ENCODE measurements at places on chromosomes 7 and 10.
A peak's percentile ranks its signal among the peaks of the same experiment; 100 is the strongest.

DNA sequence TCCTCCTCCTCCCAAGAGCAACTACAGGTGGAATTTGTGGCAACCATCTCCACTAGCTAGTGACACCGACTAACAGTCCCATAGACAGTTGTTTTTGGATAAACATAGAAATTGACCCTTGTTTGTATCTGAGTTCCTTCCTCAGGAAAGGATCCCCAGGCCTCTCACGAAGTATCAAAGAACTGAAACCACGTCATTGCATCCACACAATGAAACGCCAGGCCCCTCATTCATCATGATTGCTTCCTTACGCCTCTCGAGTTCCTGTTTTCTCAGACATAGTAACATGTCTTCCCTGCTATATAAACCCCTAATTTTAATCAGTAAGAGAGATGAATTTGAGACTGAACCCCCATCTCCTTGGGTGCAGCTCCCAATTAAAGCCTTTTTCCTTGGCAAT, 18.1 kb downstream of the SLC35G1 start:
- no peak for DNase-seq

- DNase-seq: no peak
Measured at GRCh38 chr7:119943942-119944600, 328.9 kb upstream of the KCND2 start.

- DNase-seq: no peak
Measured at GRCh38 chr7:70356085-70356786, 758.0 kb downstream of the AUTS2 start.

DNA sequence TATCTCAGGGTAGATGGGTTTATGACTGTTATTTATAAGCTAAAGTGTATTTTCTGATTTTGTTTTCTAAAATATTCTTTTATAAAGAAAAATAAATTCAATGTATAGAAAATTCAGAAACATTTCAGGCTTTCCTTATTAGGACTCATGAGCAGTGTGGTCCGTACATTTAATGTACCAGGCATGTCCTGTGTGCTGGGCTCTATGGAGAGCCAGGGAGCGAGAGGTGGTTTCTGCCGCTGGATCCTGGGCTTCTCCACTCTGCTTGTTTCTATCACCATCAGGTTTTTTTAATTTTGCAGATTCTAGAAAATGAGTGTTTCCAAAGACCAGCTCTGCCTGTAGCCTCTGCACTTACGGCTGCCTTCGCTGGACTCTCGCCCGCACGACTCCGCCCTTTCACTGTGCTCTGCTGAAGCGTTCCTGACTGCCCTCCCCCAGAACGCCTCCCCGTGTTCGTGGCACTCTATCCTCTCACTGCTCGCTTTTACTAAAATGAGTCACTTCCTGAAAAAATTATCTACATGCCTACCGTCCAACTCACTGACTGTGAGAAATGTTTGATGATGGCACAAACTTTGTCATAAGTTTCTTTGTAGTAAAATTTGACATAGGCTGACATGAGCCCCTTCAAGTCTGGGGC, 188.5 kb downstream of the ZMYND11 start:
- no peak for DNase-seq

GRCh38 chr10:132393695-132394181, 3.3 kb upstream of the PWWP2B start:
- DNase-seq: no peak

DNA sequence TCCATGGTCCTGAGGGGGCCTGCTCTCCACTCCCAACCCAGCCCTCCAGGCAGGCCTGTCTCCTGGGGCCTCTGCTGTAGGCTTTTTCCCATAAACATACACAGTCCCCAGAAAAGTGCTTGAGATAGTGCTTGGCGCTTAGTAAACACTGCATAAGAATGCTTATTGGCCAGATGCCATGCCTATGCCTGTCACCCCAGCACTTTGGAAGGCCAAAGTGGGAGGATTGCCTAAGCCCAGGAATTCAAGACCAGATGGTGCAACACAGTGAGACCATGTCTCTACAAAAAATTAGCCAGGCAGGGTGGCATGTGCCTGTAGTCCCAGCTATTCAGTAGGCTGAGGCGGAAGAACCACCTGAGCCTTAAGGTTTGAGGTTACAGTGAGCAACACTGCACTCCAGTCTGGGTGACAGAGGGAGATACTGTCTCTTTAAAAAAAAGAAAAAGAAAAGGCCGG, 24.6 kb upstream of the ASL start:
- no peak for DNase-seq

- DNase-seq: no peak
Measured at GRCh38 chr10:86757113-86757972, 924 bp downstream of the BMPR1A start.

DNA sequence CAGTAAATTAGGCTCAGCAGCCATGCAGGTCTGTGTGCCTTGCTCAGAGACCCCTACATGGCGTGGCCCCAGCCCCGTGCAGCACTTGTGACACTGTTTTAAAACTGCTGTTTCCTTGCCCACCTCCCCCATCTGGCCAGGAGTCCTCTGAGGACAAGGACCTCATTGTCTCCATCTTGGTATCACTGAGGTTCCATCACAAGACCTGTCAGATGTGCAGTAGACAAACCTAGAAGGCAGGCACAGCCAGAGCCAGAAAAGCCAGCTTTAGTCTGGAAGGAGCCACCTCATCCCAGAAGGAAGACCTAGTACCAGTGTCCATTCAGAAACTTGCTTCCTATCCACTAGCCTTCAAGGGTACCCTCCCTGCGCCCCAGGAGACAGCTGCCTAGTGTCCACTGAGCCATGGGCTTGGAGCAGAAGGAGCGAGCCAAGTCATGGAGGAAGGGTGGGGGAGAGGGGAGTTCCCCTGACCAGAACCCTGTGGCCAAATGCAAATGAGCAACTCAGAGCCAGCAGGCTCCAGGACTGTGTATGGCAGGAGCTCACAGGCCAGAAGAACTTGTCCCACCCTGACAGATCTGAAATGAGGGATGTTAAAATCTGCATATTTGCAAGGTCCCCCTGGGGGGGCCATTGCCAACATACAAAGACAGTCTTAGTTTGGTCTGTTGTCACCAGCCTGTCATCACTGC, 176.1 kb downstream of the SH3PXD2A start:
- no peak for DNase-seq

GRCh38 chr7:139618482-139619366, 95.2 kb downstream of the CLEC2L start:
- DNase-seq: peak; percentile 21

- DNase-seq: no peak
Measured at GRCh38 chr7:45255187-45255586, 97.6 kb downstream of the RAMP3 start.

GRCh38 chr10:60209874-60210570, 179.7 kb downstream of the ANK3 start:
- DNase-seq: no peak

- no peak for DNase-seq
Measured at GRCh38 chr10:36007369-36007768, 365.3 kb upstream of the FZD8 start.

GRCh38 chr10:61632057-61632670, 30.6 kb upstream of the CABCOCO1 start:
- DNase-seq: no peak

- DNase-seq: no peak
Measured at GRCh38 chr10:80415734-80416478, 7.6 kb downstream of the PRXL2A start.

DNA sequence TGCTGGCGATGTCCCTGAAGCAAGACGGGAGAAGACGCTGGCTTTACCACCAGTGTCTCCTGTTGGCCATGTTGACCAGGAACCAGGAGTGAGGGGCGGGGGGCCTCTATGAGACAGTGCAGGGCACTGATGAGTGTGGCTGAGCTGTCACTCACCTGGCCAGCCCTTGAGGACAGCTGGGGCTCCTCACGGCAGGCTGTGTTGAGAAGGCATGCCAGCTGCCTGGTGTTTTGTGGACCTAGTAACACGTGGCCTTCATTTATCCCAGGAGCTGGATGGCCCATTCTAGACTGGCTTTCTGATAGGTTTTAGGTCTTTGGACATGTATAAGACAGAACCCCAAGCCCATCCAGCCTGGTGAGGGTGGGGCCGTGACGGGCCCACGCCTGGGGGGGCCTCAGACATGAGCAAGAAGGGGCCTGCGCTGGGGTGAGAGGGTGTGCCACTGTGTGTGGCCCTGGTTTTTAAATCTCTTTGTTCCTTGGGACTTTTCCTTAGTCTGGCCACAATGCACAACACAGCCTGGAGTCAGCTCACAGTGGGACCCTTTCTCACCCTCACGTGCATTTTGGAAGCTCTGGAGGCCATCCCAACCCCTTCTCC, 10.5 kb downstream of the RHBDD2 start:
- no peak for DNase-seq

GRCh38 chr10:73448384-73448783, 15.0 kb upstream of the MSS51 start:
- DNase-seq: no peak

- DNase-seq: no peak
Measured at GRCh38 chr10:102665904-102666509, 21.7 kb downstream of the TRIM8 start.

- no peak for DNase-seq
Measured at GRCh38 chr10:98745645-98746044, 298.9 kb upstream of the HPS1 start.

- no peak for DNase-seq
Measured at GRCh38 chr10:13346283-13347042, 1.6 kb downstream of the SEPHS1 start.

DNA sequence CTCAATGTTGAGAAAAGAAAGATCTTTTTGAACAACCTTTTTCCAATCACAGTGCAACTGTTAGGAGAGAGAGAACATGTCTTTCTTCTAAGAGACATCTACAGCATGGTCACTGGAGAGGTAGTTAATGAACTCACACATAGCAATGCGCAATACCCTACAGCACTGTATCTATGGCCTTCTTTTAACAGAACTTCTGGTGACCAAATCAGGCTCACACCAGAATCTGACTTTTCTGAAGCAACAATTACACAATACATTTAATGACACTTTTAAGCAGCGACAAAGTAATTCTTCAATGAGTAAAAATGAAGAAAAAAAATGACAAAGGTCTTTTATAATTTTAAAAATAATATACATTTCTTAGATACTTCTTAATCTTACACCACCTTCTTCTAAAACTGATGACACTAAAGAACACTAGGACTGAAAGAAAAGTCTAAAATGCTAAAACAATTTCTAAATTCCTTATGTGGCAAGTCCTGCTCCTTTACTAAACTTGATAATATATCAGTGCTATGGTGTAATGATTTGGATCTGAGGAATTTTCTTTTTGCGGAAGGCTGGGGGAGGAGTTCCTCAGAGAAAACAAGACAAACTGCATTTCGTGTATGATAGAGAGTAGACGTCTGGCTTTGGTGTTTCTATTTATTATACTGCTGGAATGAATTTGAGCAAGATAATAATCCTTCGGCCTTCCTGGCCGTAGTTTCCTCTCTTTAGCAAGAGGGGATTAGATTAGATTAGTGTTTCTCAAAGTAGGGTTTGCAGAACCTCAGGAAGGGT, 166.3 kb downstream of the ZNF438 start:
- no peak for DNase-seq

DNA sequence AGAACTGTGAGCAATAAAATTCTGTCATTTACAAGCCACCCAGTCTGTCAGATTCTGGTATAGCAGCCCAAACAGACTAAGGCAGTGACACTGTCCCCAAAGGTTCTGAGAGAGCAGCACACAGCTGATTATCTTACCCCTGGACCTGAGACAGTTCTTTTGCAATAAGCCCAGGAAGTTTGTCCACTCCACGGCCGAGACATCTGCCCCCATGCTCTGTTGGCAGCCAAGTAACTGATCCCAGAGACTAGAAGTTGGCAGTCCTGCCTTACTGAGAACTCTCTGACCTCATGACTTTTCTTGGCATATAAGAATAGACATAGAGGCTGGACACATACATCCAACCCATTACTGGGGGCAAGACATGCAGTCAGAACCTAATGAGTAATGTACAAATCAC, 243.0 kb upstream of the GRB10 start:
- DNase-seq: no peak

DNA sequence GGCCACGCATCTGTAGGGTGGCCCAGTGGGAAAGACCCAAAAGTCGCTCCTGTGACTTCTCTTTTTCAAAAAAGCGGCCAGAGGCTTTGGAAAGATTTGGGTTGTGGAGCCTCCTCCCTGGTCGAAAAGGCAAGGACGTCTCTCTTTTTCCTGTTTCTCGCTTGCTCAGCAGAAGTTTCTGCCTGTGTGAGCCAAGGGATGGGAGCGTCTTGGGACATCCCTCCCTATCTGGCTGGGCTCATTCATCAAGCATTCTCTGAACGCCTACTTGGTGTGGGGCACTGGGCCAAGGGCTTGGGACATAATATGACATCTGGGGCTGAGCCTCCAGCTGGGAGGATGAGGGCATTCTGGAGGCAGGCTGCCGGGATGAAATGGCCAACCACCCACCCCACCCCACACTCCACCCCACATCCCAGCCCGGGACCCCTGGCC, 120.9 kb downstream of the C10orf105 start:
- no peak for DNase-seq

DNA sequence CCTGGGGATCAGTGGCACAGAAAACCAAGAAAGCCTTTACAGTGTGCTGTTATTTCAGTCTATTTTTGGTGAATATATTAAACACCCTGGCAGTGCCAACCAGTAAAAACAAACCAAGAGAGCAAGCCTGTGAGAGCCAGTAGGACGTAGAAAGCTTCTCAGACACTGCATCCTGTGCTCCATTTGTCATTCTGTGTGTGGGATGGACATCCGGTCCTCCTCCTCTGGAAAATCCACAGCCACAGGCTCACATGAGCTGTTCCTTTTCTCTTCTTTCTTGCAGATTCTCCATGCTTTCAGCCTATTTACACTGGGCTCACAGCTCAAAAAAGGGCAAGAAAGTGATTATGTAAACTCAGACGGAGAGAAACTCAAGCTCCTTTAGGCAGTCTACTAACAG, 119.7 kb upstream of the YAE1 start:
- no peak for DNase-seq

GRCh38 chr10:58048936-58049335, 218.8 kb downstream of the IPMK start:
- no peak for DNase-seq

GRCh38 chr7:106128836-106129235, 16.7 kb upstream of the SYPL1 start:
- DNase-seq: no peak

DNA sequence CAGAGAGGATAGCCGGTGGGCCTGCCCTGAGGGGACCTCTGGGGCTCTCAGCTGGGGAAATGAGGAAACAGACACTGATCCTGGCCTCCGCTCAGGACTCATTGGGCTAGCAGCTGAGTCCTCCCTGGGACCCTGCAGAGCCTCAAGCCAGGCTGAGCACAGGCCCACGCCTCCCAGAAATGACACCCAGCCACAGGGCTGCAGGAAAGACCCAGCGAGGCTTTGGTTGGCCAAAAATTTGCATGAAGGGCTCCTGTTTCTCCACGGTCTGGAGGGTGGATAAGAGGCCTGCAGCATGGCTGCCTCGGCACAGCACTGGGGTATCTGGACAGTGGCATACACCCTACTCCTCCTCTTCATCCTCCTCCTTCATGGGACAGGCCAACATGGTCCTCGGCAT, 60.4 kb downstream of the ZNF33B start:
- no peak for DNase-seq

GRCh38 chr7:94838717-94839116, 68.7 kb upstream of the PPP1R9A start:
- DNase-seq: no peak

GRCh38 chr7:44077681-44078091, 4.6 kb downstream of the POLM start:
- no peak for DNase-seq

GRCh38 chr7:43583424-43584194, 701 bp downstream of the STK17A start:
- DNase-seq: peak; percentile 43

All from activated T-cell treated with anti-CD3 and anti-CD28 coated beads for 24 hours (primary cell).